Activated CD8-positive, alpha-beta memory T cell treated with anti-CD3 and anti-CD28 coated beads for 4 hours (primary cell): ENCODE measurements at places on chromosomes 3 and 15.

- no peak for DNase-seq
Measured at GRCh38 chr3:9066141-9066540, 102.9 kb upstream of the RAD18 start.

DNA sequence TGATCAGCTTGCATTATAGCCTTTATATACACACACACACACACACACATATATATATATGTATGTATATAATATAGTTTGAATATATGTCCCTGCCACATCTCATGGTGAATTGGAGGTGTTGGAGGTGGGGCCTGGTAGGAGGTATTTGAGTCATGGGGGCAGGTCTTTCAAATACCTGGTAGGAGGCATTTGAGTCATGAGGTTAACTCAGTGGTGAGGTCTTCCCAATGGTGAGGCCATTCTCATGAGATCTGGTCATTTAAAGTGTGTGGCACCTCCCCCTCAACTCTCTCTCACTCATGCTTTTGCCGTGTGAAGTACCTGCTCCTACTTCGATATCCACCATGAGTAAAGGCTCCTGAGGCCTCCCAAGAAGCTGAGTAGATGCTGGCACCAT lies 27.5 kb upstream of the FHIT start:
- no peak for DNase-seq

GRCh38 chr3:32310336-32310735 lies 71.9 kb downstream of the CMTM8 start:
- DNase-seq = no peak

DNA sequence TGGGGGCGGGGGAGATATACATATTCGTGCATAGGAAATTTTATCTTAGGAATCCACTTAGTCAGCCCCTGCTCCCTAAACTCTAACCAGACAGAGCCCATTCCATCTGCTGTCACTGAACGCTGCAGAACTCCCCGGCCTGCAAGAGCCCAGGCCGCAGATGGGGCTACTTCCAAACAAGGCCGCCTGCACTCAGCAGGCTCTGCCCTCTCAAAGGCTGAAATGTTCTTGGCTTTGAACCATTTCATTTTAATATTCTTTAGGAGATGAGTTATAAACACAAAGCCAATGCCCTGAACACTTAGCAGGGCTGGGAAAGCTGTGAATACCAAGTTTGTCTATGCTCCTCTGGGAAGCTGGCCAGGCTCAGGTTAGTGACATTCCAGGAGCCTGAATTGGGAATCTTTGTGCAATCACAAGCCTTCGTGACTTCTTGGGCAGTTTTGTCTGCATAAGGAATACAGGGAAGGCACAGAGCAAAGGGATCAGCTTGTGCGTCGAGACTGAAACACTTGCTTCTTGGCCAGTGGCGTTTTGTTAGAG lies 65.0 kb downstream of the SYNM start:
- no peak for DNase-seq

GRCh38 chr15:67947254-67948039 lies 106.7 kb upstream of the PIAS1 start:
- DNase-seq = no peak

GRCh38 chr3:187802928-187803259 lies 57.6 kb upstream of the BCL6 start:
- DNase-seq = peak; percentile 39

- no peak for DNase-seq
Measured at GRCh38 chr3:117871934-117872333, 1162.4 kb downstream of the TUSC7 start.

GRCh38 chr3:169668072-169668956 lies 4.8 kb upstream of the MECOM start:
- DNase-seq = no peak
